T-helper 17 cell (primary cell): ENCODE measurements at places on chromosomes 4 and X. TPM values are rescaled to one million over a fixed set of nuclear protein-coding genes. Genes with fewer than 3 reads are reported as not detected.

DNA sequence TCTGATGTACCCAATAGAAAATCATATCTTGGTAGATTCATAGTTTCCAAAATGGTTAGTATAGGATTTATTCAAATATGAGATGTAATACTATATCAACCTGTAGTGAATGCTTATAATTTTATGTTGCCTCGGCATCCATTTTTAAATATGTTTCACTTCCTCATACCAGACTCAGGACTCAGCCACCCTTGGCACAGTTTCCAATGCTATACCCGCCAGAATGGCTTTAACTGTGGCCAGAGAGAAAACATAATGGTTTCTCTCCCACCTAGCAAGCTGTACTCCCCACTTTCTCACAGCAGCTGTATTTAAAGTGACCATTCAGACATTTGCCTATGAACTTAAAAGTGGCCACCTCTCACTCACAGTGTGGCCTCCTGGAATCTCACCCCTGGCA, 466.6 kb upstream of the PABPC4L start:
- H3K27me3 ChIP-seq, result no peaks in the 10 kb centered on the region
- no peak overlapping the region for H3K4me3 ChIP-seq
- no peak for DNase-seq
- H3K27ac ChIP-seq, result no peak overlapping the region

GRCh38 chrX:34879886-34880285, 62.7 kb upstream of the FAM47B start:
- no peaks in the 10 kb centered on the region for H3K27me3 ChIP-seq
- H3K4me1 ChIP-seq, result no peaks in the 10 kb centered on the region
- no peak for DNase-seq
- no peaks in the 10 kb centered on the region for H3K36me3 ChIP-seq
- H3K4me3 ChIP-seq, result no peak overlapping the region

GRCh38 chr4:186826006-186826405, 102.3 kb upstream of the FAT1 start:
- H3K4me1 ChIP-seq, result no peaks in the 10 kb centered on the region
- no peaks in the 10 kb centered on the region for H3K27me3 ChIP-seq
- no peaks in the 10 kb centered on the region for H3K36me3 ChIP-seq
- H3K27ac ChIP-seq, result no peak overlapping the region
- H3K4me3 ChIP-seq, result no peak overlapping the region

DNA sequence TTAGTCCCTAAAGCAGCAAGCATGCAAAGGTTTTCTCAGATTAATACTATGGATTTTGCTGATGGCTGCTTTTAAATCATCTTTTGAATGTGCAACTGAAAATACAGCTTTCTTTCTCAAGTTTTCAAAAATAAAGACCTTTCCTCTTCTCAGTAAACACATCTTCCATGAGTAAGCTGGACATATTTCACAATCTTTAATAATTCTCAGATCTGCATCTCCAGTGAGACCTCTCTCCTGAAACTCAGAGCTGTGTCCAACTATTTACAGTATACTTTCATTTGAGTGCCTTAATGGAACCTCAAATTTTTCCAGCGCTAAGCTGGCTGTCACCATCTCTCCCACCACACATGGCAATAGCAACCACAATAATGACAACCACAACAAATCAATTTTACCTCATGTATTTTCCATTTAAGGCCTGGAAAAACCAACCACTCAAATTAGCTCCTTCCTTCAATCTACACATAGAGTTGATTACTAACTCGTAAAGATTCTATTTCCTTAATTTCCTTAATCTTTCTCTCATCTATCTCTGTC, 192.4 kb upstream of the RPL34 start:
- no peak for DNase-seq
- no peaks in the 10 kb centered on the region for H3K36me3 ChIP-seq
- H3K27me3 ChIP-seq, result no peaks in the 10 kb centered on the region
- H3K27ac ChIP-seq, result no peak overlapping the region

DNA sequence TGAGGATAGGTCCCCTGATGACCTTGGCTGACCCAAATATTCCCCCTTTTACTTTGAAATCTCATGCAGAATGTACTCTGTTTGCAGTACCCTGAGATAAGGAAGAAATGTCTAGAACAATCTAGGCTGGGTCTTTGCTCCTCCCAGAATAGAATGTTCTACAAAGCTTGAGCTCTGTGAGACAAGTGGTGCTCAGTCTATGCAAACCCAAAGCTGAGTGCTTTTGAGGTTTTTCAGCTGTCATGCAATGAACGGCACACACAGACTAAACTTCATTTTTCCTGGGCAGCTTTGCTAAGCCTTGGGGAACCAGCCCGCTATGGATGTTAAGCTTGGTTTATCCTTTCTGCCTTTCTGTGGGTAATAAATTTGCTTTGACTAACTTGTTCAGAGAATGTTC, 513.6 kb downstream of the FAT4 start:
- H3K27me3 ChIP-seq, result no peaks in the 10 kb centered on the region
- no peaks in the 10 kb centered on the region for H3K4me1 ChIP-seq
- DNase-seq, result no peak
- H3K36me3 ChIP-seq, result no peaks in the 10 kb centered on the region

The PSMD10 gene
- 14.3 TPM for total RNA-seq

The TMEM255A gene
- total RNA-seq, result 0.30 TPM
